ENCODE measurements at places on chromosomes 2 and 18. TPM values are rescaled to one million over a fixed set of nuclear protein-coding genes. Genes with fewer than 3 reads are reported as not detected.

GRCh38 chr2:168182550-168183249 lies 64.7 kb downstream of the STK39 start:
- H3K27ac ChIP-seq, result no peak overlapping the region
- no peak for DNase-seq
- H3K4me3 ChIP-seq, result no peak overlapping the region
- peaks cover 48% of the 10 kb centered on the region for H3K4me1 ChIP-seq
- no peaks in the 10 kb centered on the region for H3K27me3 ChIP-seq

GPR45 gene
- total RNA-seq, result not detected

OSR1 gene
- total RNA-seq, result not detected

CD8B2 gene
- 4.4 TPM for total RNA-seq

HOXD11 gene
- total RNA-seq, result not detected

Measured in activated naive CD8-positive, alpha-beta T cell treated with anti-CD3 and anti-CD28 coated beads for 36 hours (primary cell).